Thymus (tissue), 14 donors: ENCODE measurements at places on chromosomes 6 and 20. TPM values are rescaled to one million over a fixed set of nuclear protein-coding genes. Genes with fewer than 3 reads are reported as not detected.

DNA sequence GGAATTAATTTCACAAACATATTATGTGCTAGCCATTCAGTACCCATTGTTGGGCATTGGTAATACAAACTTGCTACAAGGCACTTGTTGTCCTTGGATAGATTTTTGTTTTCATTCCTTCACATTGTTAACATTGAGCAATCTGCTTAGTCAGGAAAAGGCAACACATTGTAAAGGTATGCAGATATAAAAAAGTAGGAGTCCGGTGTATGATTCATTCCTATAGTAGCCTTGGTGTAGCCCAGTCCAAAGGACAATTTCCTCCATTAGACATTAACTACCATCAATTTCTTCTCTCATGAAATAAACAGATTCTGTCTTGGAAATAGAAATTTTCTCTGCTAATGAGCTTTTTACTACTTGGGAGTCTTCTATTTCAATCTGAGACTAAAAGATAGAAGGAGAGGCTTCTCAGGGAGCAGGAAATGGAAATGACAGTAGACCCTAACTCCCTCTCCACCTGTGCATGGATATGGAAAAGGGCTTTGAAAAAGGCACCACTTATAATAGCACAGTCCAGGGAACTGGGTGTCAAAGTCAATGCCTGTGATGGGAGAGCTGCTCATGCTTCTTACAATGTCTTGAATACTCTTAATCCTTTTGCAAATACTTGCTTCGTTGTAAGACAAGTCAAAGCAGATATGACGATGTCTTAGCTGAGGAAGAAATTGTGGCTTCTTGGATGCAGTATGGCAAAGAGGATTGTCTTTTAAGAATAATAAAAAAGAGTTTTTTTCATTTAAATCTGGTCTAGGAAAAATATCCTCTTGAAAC, 369.4 kb upstream of the CITED2 start:
- no peak for DNase-seq

DNA sequence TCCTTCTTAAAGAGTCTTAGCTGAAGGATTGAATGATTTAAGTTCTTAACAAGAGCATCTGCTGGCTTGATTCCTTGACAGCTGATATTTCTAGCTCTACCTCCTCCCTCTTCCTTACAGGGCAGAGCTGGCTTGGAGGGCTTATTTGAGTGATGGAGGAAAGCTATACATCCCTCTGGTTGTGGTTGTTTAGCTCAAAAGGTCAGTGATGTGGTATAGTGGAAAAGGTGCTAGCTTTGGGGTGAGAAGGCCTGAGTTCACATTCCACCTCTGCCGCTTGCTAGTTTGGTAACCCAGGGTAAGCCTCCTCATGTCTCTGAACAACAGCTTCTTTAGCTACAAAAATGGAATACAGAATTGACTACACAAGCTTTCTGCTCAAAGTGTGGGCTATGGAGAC, 8.3 kb downstream of the CHMP4B start:
- DNase-seq = no peak

DNA sequence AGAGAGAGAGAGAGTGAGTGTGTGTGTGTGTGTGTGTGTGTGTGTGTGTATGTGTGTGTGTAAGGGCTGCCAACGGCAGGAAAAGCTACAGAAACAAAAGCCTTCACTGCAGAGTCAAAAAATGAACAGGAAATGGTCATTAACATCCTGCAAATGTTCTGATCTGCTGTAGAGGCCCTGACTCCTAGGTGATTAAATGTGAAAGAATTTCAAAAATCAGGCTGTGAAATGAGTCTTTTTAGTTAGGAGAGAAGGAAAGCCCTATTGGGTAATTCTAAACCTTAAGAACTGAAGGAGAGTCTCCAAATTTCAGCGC, 166.5 kb upstream of the MYLIP start:
- DNase-seq = no peak

Gene C6orf141
- polyA plus RNA-seq = 5.1 TPM

DNA sequence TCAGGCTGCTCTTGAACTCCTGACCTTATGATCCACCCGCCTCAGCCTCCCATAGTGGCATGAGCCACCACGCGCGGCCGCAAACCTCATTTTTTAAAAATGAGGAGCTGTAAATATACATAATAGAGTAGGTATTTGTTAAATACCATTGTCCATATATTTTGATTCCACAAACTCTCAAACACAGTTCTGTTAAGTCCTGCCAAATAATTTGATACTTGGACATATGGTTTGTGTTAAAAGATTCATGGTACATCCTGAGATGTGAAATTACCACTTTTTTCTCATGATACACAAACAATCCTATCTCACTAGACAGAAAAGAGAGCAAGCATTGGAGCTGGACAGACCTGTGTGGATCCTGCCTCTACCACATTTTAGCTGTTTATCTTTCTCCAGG, 334.1 kb upstream of the KCNQ5 start:
- DNase-seq = no peak

GRCh38 chr6:109304284-109305015, 77.8 kb downstream of the CD164 start:
- no peak for DNase-seq

DNA sequence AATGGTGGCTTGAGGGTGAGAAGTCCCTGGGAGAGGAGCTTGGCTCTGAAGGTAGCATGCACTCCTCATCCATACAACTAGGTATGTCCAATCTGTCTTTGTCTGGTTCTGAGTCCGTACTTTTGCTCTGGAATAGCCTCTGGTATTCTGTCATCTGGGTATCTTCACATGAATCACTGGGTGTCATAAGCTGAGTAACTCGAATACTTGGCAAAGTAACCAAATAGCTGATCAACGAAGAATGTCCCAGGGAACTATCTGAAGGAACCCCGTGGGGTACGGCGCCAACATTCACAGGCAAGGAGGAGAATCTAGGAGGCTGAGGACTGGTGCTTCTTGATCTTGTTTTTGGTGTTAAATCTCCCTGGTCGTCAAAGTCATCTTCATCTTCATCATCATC, 184.8 kb downstream of the HIVEP2 start:
- no peak for DNase-seq

DNA sequence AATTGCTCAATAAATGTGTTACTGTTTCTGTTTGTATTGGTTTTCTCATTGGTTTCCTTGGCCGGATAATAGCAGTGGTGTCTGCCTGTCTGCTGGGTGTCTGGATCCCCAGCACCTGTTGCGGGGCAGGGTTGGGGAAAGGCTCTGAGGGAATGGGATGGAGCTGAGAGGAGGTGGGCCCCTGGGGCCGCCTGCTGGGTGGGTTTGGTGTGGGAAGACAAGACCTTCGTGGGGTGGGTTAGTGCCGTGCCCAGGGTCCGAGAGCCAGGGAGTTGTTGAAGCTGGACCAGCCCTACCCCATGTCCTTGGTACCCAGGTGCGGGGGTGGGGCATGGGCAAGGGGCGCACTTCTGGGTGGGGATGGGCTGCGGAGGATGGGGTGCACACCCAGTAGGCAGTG, 4.0 kb downstream of the SS18L1 start:
- no peak for DNase-seq

DNA sequence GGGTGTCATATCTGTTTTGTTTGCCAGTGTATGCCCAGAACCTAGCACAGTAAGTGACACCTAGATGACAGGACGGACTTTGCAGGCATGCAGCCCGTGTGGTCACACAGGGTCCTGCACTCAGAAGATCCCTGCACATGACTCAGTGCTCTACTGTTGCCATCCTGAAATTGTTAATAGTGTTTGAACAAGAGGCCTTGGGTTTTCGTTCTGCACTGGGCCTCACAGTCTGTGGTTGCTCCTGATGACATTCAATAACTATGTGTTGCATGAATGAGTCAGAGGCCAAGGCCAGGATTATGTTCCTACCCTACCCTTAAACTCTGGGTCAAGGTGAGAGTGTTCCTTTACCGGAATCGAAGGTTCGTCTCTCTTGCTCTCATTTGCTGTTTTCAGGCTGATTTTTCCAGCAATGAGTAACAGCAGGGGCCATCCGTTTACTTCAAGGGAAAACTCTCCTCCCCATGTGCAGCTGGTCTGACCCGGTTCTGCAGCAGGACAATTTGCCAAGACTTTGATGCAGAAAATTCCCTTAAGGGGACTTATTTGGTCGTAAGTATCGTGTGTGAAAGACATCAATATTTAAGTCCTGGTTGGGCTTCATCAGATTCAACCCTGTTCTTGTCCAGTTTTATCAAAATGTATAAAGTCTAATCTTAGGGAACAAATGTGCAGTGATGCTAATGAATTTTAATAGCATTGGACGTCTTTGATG, 13.0 kb upstream of the PFDN4 start:
- no peak for DNase-seq

DNA sequence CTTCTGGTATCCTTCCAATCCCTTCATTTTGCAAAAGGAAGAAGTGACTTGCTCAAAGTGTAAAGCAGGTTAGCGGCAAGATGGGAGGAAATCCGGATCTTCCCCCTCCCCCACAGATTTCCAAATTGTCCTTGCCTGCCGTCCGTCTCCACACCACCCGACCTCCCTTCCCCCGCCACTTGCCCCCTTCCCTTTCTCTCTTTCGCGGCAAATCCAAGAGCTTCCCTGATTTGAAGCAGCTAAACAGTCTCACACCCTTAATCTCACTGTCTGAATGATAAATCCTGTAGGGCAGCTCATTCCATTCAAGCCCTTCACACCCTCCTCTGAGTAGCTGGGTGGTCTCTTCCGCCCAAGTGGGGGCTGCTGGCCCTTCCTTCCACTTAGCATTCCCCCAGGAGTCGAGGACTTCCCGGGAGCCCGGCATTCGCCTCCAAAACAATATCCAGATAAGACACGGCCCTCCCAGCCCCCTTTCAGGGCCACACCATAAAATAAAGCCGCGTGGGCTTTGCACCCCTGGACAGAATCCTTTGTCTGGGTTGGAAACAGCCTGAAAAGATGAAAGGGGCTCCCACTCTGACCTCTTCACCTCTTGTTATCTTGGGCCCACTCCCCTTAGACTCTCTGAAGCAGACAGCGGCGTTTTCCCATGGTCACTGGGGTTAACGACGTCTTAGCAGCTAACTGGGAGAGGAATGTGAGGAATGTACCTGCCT, 44.0 kb upstream of the PIM1 start:
- no peak for DNase-seq

Gene NNAT
- polyA plus RNA-seq = 16.1 TPM

DNA sequence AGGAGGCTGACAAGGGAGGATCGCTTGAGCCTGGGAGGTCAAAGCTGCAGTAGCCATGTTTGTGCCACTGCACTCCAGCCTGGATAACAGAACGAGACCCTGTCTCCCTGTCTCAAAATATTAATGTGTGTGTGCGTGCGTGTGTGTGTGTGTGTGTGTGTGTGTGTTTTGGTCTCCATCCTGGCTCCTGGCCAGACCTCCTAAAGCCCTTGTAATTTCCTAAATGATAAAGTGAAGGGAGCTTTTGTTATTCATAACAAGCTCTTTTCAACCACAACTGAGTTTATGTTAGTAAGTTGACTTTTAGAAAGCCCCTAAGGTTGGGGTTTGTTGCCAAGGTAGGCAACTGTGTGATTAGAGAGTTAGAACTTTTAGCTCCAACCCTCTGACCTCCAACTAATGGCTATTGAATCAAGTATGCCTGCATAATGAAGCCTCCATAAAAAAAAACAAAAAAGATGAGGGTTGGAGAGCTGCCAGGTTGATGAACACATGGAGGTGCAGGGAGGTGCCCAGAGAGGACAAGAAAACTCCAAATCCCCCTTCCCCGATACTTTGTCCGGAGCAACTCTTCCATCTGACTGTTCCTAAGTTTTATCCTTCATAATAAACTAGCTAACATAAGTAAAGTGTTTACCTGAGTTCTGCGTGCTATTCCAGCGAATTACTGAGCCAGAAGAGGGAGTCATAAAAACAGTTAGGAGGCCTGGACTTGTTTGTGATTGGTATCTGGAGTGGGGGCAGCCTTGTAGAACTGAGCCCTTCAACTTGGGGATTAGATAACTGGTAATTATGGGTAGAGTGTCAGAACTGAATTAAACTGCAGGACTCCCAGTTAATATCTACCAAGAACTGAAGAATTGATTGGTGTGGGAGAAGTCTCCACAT, 5.3 kb upstream of the AIF1 start:
- DNase-seq = no peak
